ENCODE measurements at places on chromosomes 2 and 18.
A peak's percentile ranks its signal among the peaks of the same experiment; 100 is the strongest.

DNA sequence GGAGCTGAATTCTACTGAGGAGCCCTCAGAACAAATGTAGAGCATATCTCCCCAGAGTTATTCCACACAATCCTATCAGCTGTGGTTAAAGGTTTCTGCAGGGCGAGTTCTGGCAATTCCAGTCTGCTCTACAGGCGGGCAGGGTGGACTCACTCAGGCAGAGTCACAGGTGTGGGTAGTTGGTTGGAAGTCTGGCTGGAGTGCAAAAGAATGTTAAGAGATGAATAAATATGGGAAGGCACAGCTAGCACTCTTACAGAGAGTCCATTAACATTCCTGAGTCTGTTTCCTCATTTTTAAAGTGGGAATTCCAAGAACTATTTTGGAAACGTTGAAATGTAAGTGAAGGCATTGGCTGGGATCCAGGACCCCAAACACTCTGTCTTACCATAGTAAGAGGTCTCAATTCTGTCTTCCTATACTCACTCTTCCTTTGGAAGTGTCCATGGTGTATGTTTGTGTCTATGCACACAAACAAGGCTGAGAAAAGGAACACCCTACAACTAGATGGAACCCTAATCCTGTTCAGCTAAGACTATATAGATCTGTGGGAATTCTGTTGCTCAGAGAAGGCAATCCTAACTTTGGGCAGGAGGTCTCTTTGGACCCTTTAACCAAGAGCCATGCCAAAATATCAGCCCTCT, 63.3 kb upstream of the AQP4 start:
- no peak for DNase-seq

DNA sequence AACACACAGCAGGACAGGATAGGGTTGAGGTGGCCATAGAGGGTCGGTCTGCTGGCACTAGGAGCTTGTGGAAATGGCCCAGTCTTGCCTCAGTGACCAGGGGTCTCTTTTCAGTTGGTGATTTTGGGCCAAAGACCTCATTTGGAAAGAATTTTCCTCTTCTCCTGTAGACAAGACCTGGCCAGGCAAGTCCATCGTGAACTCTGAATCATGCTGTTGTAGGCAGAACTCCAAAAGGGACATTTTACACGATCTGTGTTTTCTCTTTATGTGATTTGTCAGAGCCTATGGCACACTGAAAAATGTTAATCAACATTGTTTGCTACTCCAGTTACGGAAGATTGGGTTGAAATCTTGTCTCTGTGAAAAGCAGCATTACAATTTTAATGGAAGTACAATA, 126.1 kb upstream of the PXDN start:
- no peak for DNase-seq

DNA sequence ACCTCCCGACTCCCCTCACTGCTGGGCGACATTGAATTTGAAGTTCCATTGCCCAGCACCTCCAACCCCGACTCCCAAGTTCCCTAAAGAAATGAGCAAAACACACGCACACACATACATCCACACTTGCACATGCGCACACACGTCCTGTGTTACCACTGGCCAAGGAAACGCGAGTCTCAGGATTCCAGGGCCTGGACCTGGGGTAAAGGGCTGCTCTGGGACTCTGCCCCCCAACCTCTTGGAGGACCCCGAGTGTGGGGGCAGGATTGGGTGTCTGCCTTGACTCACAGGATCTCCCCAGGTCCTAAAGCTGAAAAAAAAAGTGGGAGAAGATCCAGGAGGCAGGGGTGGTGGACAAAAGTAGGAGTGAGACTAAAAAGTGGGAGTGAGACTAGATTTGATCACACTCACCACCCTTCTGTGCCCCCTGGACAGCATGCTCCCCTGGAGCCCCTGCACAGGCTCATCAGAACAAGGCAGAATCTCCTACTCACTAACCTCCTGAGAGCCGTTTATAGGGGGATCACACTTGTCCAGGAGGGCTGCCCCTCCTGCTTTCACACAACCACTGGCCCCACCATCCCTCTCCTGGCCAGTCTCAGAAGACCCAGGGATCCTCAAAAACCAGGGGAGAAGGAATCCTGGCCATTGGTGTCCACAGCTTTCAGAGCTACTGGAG, 202.2 kb downstream of the TNS1 start:
- no peak for DNase-seq

- DNase-seq, result no peak
These were observed 15.1 kb upstream of the ADCY3 start for GRCh38 chr2:24935145-24935544.

- no peak for DNase-seq
These were observed 211.5 kb downstream of the TMEM247 start for GRCh38 chr2:46690825-46691224.

- no peak for DNase-seq
These were observed 77.8 kb downstream of the MYO1B start for GRCh38 chr2:191322828-191323506.

GRCh38 chr18:28176948-28177827, at the start of gene CDH2:
Gene CDH2 (minus strand): TSS chr18:28177130. CDS start chr18:28177022, 108 bp downstream.
- peak; percentile 84 for DNase-seq

GRCh38 chr2:100589527-100589926, 26.7 kb downstream of the PDCL3 start:
- no peak for DNase-seq

- no peak for DNase-seq
These were observed 1.6 kb downstream of the TIMM21 start for GRCh38 chr18:74149878-74150277.

DNA sequence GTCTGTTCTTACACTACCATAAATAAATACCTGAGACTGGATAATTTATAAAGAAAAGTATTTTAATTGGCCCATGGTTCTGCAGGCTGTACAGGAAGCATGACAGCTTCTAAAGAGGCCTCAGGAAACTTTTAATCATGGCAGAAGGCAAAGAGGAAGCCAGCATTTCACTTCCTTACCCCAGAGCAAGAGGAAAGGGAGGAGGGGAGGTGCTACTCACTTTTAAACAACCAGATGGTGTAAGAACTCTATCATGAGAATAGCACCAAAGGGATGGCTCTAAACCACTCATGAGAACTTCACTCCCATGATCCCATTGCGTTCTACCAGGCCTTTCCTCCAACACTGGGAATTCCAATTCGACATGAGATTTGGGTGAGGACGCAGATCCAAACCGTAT, 344.4 kb upstream of the SLC39A10 start:
- no peak for DNase-seq

All from nucleus accumbens (tissue), 56 donors.